Cortex of kidney (tissue), 1 donor: ENCODE measurements at places on chromosomes 5 and 9.

- no peak for DNase-seq
Measured at GRCh38 chr9:77440057-77440456, 208.1 kb downstream of the GNA14 start.

DNA sequence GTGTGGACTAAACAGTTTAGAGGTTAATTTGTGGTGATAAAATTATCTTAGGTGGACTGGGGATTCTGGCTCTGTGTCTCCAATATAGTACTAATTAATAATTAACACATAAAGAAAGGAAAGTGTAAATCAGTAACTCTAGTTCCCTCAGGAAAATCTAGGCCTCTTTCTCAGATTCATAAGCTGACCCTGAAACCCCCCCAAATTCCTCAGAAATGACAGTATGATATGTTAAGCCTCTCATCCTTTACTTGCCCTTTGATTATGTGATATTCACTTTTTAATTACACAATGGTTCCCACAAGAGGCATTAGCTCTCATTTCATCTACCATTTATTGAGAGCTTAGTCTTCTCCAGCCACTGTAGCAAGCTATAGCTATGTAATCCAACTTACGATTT lies 636.2 kb upstream of the SEMA6A start:
- no peak for DNase-seq

DNA sequence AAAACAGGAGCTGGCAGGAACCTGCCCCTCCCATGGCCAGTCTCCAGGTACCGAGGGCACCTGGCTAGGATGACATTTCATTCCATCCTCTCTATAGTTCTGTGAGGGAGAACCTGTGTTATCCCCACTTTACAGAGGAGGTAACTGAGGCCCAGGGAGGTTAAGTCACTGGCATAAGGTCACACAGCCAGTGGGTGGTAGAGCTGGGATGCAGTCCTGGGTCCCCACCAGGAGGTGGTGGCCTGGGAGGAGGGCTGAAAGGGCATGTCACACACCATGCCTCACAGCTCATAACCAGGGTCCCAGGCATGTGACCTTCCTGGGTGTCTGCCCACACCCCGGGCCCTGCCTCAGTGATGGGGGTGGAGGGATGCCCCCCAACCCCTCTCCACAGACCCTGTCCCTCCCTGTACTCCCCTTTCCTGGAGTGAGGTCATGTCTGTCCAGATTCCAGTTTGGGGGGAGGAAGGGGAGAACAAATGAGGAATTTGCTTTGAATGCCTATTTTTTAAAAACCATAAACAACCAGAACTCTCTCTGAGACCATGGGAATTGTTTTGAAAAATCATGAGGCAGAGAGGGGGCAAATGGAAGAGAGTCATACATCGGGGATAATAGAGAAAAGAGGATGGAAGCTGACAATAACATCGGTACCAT lies 77.7 kb upstream of the STXBP1 start:
- no peak for DNase-seq

- no peak for DNase-seq
Measured at GRCh38 chr9:88383176-88383575, 5.1 kb upstream of the SPIN1 start.

DNA sequence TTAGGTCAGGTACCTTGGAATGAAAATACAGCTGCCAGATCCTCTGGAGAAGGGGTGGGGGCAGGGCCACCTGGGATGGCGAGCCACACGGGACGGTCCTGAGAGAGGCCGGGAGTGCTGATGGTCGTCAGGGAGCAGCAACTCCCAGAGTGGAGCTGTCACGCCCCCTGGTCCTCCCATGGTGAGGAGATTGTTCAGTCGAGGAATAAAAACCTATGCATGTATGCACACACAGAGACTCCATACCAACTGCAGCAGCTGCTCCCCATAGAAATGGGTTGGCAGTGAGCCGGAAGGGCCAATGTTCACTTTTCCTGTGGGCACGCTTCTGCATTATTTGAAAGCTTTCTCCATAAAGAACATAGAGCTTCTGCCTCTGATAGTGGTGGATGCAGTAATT lies 45.2 kb upstream of the SEMA4D start:
- no peak for DNase-seq

GRCh38 chr9:126613651-126614050 lies at the start of gene LMX1B:
TSS of gene LMX1B (plus strand) at chr9:126613928. CDS start at chr9:126614450, 522 bp downstream.
- DNase-seq, result no peak

- no peak for DNase-seq
Measured at GRCh38 chr9:16718952-16719351, 151.5 kb downstream of the BNC2 start.

- DNase-seq, result no peak
Measured at GRCh38 chr5:5289537-5289936, 132.9 kb upstream of the ICE1 start.

DNA sequence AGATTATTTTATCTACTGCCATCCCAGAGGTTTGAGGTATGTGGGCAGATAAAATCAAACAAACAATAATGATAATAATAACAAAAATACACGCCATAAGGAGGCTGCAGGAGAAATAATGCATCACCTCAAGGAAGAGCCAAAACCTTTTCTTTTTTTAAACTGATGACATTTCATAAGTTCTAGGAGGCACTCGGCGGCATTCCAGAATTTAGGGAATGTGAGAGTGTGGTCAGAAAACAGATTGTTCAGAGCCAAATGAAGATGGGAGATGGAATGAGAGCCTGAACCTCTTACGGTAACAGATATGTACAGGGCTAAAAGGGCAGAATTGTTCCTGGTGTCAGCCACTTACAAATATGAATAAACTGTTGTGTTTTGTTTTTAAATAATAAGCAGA lies 615.0 kb upstream of the CHD1 start:
- no peak for DNase-seq
